Umbilical cord (tissue), 2 donors: ENCODE measurements at places on chromosomes 16 and 17.

DNA sequence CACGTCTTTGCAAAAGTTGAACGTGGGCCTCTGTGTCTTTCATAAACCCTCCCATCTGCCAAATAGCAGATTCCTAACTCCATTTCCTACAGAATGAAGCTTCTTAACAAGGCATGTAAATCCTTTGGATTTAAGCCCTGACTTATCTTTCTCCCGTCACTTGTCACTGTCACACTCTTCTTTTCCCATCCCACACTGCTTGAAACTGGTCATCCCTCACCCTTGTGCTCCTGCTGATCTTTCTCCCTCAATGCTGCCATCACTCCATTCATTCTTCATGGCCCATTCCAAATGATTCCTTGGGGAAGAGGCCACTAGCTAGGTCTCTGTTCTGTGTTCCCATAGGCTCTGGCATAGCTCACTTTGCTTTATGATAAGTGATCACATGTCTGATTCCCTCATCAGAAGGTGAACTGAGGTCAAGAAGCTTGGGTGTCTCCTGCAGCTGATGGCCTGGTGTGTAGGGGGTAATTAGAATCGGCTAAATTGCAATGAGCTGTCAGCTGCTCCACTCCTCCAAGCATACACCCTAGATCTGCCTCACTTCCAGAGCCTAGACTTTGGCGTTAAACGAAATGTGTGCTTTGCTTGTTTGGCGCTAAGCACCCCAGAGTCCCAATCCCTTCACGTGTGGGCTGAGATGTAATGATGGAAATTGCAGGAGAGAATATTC, 61.7 kb downstream of the PECAM1 start:
- no peak for DNase-seq

- no peak for DNase-seq
Measured at GRCh38 chr16:19771796-19772195, 53.7 kb downstream of the IQCK start.

DNA sequence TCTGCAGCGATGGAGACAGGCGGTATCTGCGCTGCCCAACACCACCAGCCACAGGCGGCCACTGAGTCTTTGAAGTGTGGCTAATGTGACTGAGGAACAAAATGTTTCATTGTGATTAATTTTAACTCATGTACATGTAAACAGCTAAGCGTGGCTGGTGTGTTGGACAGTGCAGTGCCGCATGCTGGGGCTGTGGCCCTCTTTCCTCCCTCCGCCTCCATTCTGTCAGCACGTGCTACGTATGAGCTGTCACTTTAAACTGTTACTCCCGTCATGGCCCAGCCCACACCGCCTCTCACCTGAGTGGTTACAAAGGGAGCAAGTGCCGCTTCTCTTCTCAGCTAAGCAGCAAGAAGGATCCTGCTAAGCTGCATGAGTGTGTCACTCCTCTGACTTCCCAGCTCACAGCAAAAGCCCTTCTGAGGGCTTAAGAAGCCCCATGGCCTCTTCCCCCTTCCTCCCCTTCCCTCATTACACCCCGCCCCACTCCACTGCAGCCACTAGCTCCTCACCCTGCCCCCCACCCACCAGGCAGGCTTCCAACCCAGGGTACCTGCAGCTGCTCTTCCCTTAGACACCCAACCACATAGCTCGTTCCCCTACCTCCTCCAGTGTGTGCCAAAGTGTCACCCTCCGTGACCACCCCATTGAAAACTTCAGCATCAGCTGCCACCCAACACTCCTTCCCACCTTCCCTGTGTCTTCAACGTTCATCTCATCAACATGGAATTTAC, 15.0 kb downstream of the HASPIN start:
- DNase-seq, result no peak

DNA sequence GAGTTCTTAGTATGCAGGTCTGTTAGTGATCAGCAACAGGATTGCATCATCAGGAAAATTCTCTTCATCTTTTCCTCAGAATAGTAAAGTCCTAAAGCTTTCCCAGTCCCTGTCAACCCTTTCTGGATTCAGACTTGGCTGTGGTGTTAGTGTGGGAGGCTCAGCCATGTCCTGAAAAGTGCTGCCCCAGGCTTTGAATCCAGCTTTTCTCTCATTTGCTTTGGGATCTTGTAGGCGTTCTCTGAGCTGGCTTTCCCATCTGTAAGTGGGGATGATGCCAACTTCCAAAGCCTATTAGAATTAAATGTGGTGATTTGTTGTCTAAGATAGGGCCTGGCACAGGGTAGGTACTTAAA, 3.0 kb downstream of the ALKBH5 start:
- peak; percentile 92 for DNase-seq

DNA sequence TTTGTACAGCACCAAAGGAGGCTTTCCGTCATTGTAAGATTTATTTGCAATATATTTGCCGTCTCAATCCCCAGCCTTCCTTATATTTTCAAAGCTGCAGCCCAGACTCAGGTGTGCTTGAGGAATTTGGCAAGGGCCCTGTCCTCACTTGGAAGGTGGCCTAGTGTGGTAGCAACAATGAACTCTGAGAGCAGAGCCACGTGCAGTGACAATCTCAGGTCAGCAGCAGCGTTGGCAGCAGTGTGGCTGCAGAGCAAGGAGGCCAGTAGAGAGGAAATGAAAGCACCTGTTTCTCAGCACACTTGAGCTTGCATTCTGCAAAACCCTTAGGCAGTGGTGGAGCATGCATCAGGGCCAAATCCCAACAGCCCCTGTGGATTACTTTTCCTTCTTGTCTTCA, 613.5 kb downstream of the RBFOX1 start:
- no peak for DNase-seq

DNA sequence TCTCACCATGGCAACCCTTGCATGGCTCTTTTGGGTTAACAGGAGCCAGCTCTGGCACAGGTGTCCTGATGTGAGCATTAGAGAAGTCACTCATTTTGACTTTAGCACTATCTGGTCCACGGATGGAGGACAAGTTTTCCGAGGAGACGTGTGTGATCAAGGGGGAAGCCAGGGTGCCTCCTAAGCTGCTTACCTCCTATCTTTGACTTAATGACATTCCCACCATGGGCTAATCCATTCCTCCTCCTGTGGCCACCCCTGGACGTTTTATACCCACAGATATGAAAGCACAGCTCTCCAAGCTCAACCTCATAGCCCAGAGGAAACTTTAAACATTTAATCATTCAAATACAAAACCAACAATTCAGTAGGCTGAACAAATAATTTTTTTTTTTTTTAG, 18.8 kb downstream of the MPP2 start:
- DNase-seq, result no peak

GRCh38 chr16:24784121-24784520, 54.7 kb downstream of the TNRC6A start:
- DNase-seq, result no peak

DNA sequence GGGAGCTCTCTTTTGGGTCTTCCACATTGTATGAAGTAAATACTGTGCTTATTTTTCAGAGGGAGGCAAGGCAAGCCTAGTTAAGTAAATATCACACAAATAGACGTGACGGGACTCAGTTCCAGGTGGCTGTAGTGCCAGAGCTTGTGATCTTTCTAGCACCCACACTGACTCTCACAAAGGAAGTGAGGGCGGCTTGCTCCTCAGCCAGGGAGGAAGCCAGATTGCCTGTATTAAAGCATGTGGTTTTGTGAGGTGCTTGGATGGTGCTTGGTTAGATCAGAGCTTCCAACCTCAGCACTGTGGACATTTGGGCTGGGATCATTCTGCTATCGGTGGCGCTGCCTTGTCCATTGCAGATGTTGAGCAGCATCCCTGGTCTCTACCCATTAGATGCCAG, 80.1 kb downstream of the VAT1L start:
- no peak for DNase-seq

DNA sequence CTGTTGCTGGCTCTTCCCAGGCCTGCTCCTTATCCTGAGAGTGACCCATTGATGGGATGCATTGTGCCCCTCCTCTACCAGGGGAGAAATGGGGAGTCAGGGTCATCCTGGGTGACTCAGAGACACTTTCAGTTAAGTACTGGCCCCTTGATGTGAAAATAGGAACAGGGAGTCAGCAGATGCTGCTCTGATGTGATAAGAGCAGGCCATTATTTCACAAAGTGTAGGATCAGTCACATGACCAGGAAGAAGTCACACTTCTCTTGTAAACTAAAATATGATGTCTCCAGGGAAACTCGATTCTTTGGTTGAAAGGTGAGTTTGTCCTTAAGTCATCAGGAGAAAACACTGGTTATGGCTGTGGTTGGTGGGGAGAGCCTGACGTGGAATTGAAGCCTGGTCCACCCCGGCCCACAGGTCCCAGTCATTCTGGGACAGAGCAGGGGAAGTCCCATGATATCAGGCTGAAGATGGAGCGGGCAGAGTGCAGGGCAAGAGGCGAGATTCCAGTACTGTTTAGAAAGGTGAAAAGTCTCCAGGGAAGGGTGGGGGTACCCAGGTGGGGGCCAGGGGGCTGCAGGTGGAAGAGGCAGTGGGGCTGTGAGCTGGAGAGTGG, 88.6 kb upstream of the NLRP1 start:
- DNase-seq, result no peak

DNA sequence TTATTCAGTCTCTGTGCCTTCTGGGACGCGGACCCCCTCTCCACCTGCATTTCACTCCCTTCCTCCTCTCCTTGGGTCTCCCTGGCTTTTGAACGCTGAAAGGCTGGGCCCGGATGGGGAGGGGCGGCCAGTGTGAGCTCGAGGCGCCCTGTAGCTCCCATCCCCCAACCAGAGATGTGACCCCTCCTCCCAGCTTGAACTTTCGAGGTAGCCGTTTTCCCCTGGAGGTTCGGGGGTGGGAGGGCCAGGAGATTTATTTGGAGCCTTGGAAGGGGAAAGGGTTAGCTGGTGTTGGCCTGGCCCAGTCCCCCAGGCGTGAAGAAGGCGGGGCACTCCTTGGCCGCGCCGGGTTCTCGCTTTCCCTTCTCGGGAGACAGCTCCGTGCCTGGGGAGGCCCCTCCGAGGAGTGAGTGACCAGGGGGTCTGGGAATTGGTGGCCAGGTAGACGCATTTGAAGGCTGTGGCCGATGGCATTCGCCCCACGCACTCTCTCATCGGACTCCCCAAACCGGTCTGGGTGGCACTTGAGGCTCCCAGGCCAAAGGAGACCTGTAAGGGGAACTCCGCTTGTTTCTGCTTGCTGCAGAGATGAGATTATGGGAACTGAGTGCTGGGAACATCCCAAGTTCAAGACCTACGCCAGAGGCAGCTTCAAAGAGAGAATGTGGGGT, 942 bp downstream of the LDAF1 start:
- peak; percentile 42 for DNase-seq

- no peak for DNase-seq
Measured at GRCh38 chr16:86604436-86605193, 26.3 kb downstream of the FOXL1 start.

DNA sequence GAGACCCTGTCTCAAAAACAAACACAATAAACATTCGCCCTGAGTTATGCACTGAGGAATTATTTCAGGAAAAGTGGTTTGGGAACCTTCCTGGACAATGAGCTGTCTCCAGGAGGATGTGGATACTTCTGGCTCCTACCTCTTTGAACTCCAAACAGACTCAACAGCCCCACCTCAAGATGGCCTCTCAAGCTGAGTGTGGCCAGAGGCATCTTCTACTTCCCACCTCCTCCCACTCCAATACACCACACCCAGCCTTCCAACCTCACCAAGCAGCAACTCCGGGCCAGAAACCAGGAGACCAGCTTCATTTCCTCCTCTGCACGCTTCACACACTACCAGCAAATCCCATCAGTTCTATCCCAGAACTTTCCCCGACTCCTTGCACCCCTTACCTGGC, 11.6 kb downstream of the HBQ1 start:
- DNase-seq, result no peak

DNA sequence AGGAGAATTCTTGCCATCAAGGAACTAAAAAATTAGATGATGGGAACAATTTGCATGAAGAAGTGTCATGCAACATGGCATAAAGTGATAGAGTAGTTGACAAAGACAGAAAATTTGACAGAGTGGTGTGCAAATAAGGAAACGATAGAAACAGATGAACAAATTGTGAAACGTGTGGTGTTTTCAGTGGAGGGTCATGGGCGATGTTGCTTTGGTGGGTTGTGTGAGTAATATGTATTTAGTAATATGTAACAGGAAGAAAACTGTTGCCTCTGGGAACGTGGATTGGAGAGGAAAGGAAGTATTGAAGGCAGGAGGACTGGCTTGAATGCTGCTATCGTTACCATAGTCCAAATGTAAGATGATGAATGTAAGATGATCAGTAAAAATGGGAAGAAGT, 3.6 kb downstream of the COX10 start:
- DNase-seq, result no peak

DNA sequence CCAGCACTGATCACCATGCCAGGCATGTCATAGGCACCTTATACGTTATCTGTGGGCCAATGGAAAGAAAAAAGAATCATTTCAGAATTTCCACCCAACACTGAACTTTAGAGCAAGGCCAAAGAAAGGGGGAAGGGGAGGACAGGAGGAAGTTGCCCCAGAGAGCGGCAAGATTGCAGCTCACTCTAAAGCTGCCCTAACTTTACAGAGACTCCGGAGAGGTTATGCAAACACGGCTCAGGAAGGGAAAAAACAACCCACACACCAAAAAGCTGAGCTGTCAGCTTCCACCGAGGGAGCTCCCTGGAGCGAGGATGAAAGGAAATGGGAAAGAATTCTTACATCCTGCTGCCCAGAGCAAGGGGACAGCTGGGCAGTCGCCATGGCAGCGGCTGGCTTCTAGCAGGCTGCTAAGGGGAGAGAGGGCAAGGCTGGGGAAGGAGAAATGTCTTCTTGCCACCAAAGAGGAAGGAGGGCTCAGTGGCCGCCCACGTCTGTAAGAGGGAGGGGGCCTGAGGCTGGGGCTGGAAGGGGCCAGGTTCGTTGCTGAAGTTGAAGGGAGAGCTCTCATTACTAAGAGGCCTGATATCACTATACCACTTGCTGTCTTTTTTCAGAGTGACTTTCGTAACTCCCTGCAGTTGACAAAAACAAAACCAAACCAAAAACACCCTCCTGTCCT, 18.2 kb downstream of the COTL1 start:
- peak; percentile 84 for DNase-seq

DNA sequence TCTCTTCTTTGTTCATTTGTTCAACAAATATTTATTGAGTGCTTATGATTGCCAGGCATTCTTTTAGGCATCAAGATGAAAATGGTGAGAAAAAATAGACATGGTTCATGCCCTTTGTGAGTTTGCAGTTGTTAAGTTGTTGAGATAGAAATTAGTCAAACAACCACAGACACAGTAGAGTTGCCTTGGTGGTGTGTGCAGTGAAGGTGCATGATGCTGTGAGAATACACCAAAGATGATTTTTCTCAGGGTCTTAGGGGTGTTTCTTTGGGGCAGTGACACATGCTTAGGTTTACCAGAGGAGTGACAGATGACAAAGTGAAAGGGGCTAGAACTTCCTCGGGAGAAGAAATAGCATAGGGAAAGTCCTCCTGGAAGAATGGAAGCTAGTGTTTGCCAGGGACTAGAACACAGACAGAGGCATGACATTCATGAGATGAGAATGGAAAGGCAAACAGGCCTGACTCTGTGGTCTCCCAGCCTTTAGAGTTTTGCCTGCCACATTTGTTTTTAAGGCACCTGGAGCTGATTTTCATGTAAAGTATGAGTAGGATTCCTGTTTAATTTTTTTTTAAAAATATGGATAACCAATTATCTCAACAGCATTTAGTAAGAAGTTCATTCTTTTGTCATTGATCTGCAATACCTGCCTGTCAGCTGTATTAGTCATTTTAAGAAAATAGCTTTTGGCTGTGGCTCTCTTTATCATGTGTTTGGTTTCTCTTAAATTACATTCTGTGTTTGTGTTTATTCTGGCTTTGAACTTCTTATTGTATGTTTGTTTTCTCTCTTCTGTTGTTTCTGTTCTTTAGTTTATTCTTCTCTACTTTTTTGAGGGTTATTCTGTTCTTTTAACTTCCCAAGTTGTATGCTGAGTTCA, 36.6 kb downstream of the CYLD start:
- DNase-seq, result no peak

GRCh38 chr16:8998108-8998507, 34.4 kb upstream of the USP7 start:
- DNase-seq, result peak; percentile 77

GRCh38 chr16:77298418-77299360, 99.5 kb downstream of the SYCE1L start:
- peak; percentile 95 for DNase-seq
